ENCODE measurements at places on chromosomes 7 and 10.

DNA sequence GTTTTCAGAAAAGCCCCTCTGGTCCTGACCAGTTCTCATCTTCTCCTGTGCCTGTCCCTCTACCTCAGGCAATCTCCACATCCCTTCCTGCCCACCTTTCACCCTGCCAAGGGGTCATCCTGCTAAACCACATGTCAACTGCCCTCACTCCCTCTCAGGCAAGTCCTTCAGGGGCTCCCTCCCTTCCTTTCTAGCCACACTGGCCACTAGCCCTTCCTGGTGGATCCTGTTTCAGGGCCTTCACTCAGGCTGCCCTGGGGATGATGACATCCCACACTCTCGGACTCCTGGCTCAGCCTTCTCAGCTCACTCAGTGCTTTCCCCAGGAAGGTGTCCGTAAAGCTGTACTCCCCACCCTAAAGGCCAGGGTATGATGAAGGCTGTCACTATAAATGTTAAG is 13.4 kb downstream of the STEAP1B start:
- DNase-seq: no peak

- no peak for DNase-seq
These were observed 53.3 kb downstream of the DNAJB6 start for GRCh38 chr7:157389951-157390730.

GRCh38 chr10:128147669-128148068 is 21.4 kb upstream of the MKI67 start:
- DNase-seq: peak; percentile 62

GRCh38 chr7:6399351-6399750 is 48.4 kb downstream of the DAGLB start:
- DNase-seq: no peak

- DNase-seq: no peak
These were observed 89.8 kb downstream of the TMEM130 start for GRCh38 chr7:98779800-98780587.

DNA sequence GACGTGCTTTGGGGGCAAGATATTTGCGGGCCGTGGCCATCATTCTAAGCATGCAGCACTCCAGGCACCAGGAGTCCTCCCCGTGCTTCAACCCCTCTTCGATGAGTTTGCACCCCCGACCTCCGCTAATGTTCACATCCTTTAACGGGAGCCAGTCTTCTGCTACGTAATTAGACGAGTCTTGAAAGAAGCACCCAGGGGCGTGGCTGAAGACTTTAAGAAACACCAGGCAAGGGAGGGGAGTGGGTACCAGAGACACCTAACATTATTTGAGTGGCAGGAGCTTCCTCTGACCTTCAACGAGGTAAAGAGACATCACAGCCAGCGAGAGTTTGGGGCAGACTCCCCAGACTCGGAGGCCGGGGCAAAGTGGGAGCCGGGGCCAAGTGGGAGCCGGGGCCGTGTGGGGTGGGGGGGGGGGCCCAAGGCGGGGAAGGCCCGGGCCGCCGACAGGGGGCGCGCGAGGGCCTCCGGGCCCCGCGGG is 31.1 kb upstream of the TOMM7 start:
- no peak for DNase-seq
